ENCODE measurements at places on chromosomes 3 and 15.

GRCh38 chr3:13347390-13347950 lies 72.7 kb downstream of the NUP210 start:
- no peak for DNase-seq

- no peak for DNase-seq
Observed at GRCh38 chr3:27927882-27928281, 205.8 kb upstream of the EOMES start.

DNA sequence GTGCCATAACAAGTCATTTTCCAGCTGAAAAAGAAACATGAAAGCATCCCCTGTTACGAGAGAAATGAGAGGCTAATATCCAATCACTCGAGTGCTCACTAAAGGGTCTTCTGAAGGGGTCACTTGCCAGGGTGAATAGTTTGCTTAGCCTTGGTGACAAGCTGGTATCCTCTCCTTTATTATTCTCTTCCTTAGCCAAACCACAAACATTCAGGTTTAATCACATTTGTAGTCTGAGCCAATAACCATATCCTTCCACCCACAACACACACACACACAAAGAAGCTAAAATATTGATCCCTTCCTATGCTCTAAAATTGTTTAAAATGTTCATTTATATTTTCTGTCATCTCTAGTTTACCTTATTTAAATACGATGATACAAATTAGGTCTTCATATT lies 240.5 kb upstream of the TMCO5A start:
- DNase-seq = no peak

DNA sequence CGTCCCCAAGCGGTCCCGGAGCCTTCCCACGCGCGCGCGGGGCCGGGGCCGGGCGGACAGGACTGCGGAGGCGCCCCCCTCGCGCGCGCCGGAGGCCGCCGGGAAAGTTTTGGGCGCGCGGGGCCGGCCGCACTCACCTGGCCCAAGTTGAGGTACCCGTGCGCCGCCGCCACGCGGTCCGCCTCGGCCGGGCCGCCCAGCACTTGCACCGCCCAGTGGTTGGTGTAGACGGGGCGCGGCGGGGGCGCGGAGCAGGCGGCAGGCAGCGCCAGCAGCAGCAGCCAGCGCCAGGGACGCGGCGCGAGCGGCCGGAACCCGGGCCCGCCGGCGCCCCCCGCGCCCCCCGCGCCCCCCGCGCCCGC lies 289 bp downstream of the PCSK6 start:
- DNase-seq = no peak

- no peak for DNase-seq
Observed at GRCh38 chr15:55532944-55533343, 24.9 kb upstream of the DNAAF4 start.

DNA sequence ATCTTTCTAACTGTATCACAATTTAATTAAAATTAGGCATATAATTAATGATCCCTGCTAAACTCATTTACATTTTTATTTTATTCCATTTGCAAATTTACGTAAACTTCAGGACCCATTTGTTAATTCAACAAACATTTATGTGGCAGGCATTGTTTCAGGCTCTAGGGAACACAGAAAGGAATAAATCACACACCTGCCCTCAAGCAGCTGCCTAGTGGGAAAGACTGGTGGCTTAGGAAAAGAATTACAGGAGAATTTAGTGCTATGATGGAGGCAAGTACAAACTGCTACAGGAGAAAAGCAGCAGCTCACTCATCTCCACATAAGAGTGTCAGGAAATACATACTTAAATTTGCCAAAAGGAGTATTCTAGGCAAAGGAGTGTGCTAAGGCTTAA lies 11.2 kb downstream of the CBLB start:
- DNase-seq = no peak

- no peak for DNase-seq
Observed at GRCh38 chr15:88650556-88650955, 11.7 kb downstream of the ISG20 start.

DNA sequence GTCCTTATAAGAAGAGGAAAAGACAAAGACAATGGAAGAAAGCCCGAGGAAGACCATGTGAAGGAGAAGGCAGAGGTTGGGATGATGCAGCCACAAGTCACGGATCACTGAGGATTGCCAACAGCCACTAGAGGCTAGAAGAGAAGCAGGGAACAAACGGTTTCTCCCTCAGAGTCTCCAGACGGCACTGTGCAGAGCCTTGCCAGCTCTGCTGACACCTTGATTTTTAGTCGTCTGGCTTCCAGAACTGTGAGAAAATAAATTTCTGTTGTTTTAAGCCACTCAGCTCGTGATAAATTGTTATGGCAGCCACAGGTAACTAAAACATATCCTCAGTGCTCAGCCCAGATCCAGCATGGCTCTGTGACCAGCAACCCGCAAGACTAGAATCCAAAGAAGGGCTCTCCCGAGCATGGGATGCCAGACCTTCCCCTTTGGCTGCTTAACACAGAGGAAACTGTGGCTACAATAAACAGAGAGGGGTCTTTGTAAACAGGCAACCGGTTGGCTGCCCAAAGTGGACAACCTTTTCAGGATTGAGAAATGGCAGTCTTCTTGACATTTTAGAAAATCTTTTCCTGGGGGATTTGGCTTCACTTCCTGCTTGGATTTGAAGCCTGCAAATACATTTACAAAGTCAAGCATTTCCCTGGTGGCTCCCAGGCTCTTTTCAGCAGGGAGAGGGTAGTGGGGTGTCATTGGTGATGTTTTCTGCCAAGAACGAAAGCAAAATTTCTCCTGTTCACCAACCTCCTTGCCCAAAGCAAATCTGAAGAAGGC lies 88.7 kb upstream of the ADPGK start:
- DNase-seq = no peak

GRCh38 chr15:64267331-64267973 lies 88.5 kb downstream of the CSNK1G1 start:
- no peak for DNase-seq

GRCh38 chr3:177552051-177552450 lies 354.8 kb upstream of the TBL1XR1 start:
- DNase-seq = no peak

DNA sequence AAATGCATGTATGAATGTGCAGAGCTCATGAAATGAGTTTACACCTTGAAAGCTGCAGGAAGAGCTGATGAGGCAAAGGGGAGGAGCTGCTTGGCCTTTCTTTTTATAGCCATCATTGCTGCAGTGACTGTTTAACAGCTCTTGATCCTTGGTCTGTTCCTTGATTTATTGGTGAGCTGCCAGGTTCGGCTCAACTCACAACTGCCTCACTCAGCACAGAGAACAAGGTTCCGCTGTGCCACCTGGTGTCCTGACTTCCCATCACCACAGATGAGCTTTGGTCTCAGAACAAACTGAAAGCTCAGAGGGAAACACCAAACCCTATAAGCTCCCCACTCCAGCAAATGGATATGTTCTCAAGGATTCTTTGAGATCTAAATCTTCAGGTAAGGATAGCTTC lies 626.1 kb downstream of the MAGI1 start:
- peak; percentile 34 for DNase-seq

GRCh38 chr3:138867996-138868395 lies 33.3 kb upstream of the PIK3CB start:
- no peak for DNase-seq

DNA sequence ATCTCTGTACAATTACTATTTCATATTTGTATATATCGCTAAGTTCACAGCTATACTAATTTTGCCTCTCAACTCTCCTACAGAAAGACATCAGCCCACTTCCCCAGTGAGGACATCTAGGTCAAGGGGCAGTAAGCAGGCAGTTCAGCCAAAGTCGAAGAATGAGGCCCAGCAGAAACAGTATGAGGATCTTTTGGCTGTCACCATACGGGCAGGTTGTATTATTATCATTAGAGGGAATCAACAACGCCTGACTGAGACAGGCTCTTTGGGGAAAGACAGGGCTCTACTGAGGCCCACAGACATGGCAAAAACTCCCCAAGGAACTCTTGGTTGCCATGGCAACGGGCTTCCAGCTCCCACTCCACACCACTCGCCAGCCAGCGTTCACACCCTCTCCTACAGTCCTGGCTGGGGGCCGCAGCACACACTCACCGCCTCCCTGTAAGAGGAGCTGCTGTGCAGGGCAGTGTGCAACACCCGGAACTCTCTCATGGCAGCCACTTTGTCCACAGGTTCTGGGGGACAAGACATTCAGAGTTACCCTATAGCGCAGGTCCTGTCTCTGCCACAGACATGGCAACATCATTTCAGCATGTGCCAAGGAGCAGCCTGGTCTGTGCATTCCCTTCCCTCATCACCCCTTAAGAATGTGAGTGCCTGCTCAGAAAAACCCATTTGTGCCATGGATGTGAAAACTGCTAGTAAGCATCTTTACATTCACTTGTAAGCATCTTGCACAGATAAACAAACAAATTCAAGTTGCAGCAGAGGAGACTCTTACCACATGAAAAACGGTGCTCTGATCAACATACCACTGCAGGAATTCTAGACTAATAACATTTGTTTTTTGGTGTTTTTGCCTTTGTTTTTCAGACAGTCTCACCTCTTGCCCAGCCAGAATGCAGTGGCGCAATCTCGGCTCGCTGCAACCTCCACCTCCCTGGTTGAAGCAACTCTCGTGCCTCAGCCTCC lies 8.8 kb downstream of the UBL7 start:
- no peak for DNase-seq

DNA sequence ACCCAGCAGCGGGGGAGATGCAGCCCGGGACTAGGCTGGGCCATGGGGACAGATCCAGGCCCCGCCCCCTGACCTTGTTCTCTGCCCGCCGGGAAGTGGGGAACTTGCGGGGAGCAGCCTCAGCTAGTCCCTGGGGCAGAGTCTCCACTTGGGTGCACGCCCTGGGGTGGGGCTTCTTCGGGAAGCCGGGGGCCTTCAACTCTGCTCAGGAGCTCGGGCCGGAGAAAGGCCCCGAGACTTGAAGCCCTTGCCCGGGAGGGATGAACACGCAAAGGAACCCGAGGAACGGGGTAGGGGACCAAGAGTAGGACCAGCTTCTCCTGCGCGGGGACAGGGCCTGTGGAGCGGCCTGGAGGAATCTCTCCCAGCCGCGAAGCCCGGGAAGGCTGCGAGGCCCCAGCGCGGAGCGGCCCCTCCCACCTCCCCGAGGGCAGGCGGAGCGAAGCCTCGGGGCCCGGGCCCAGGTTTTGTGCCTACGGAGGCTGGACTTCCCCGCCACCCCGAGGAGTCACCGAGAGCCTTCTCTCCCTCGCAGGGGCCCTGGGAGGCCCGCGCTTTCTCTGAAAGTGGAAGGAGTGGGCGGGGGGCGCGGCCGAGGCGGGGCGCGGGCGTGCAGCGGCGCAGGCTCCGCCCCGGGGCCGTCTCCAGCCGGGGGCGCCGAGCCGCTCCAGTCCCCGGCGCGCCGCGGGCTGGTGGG lies at the start of gene ITPKA:
ITPKA (plus strand) TSS at position 670 of the 697 bp plus-strand sequence. CDS start 54 bp downstream, outside the sequence.
- DNase-seq = peak; percentile 7

DNA sequence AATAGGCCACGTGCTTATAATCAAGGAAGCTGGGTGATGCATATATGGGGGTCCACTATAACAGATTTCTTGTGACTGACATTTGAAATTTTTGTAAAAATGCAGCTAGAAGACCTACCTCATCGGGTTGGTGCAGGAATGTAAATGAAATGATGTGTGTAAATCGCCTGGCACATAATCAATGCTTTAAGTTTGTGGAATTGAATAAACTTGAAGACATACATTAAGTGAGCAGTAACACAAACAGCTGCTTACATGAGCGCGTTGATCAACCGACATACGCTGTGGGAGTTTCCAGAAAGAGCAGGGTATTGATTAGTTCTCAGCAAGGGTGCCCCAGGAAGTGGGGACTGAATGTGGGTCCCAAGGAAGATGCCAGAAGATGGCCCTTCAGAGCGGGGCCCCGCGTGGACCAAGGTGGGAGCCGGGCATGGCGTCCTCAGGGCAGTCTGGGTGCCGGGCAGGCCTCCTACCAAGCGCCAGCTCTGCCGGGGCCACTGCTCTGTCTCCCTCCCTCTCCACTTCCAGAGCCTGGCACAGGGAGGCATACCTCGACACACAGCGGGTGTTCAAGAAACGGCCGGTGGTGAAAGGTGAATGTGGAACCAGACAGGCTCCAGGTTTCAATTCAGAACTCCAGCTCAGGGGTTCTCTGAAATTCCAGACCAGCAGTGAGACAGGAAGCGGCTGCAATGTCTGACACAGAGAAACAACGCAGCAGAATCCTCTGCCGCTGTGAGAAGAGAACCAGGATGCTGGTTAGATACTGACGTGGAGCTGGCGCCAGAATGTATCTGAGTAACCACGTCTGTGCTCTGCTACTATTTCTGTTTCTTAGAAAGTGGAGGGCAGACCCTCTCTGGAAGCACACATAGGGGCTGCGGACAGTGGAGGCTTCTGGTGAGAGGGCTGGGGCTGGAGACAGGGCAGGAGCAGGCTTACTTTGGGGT lies 12.6 kb downstream of the BFSP2 start:
- no peak for DNase-seq

GRCh38 chr15:68559345-68560310 lies 19.2 kb upstream of the CORO2B start:
- DNase-seq = peak; percentile 26

GRCh38 chr3:129412542-129413198 lies 15.8 kb downstream of the EFCAB12 start:
- no peak for DNase-seq

Measured in NCI-H2029 (cell line).